CD4-positive, alpha-beta T cell treated with Interleukin-21 for 1 hour (primary cell): ENCODE measurements at places on chromosomes 3 and 15.

DNA sequence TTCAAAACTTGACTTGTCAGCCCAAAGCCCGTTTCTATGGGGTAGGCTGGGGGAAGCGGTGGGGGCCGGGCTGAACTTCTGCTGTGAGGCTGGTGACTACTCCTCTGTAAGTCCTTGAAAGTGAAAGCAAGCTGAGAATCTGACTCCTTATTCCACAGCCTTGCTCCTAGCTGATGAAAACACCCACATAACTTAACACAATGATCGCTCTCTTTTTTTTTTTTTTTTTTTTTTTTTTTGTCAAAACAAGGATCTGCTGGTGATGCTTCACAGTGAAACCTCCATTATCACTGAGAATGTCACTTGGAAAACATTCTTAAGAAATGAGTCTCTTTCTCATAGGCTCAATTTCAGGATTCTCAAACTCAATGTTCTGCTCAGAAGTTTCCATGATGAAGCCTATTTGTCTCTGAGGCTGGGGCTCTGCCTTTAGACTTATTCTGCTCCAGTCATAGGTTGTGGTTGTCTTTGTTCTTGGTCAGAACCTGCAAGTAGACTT is 31.4 kb upstream of the TKT start:
- no peak for DNase-seq

GRCh38 chr15:60509470-60509869 is 30.5 kb upstream of the ICE2 start:
- no peak for DNase-seq

- peak; percentile 65 for DNase-seq
Observed at GRCh38 chr3:27134171-27134796, 234.9 kb downstream of the NEK10 start.

DNA sequence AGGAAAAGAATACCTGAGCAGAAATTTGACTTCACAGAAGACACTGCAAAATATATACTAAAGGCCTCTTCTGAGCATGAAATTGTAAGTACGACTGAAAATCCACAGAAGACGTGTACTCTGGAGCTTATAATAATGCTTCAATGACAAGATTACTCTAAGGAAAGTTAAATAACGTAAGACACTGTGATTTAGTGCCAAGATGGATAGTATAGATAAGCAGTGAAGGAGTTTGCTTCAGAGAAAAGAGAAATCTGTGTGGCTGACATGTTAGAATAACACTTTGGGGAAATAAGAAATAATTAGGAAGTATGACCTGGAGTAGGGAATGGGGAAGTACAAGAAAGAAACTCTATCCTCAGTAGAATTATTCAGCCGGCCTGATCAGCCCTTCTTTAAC is 28.9 kb downstream of the ALDH1A2 start:
- no peak for DNase-seq

DNA sequence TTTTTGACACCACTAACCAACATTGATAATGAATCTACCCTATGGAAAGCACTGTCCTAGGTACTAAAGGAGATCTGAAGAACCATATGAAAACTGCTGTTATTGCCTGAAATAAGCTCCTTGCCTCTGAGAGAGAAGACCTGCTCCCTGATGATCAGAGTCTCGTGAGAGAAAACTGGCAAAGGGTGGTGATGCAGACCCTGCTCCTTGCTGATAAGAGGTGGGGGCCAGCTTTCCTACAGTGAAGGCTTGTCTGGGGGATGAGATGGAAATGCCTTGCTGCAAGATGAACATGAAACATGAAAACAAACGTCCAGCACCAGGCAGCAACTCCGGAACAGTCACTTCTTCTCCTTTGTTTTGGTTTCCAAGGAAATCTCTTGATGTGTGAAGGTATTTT is 31.9 kb downstream of the RASGRP1 start:
- no peak for DNase-seq

DNA sequence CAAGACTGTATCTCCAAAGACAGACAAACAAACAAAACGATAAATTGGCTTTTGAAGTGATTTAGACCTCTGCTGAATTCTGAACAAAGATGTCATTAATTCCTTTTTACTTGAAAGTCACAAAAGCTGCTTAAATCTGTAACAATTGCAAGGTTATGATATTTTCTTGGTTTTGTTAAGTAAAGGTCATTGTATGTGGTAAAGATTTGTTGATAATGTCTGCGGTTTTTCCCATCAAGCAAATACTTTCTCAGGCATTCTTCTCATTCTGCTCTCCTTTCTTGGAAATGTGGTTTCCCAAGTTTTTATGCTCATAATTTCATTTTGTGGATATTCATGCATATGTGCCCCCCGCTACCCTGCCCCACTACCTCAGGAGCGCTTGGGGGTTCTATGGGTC is 116.5 kb downstream of the SLMAP start:
- DNase-seq, result no peak

DNA sequence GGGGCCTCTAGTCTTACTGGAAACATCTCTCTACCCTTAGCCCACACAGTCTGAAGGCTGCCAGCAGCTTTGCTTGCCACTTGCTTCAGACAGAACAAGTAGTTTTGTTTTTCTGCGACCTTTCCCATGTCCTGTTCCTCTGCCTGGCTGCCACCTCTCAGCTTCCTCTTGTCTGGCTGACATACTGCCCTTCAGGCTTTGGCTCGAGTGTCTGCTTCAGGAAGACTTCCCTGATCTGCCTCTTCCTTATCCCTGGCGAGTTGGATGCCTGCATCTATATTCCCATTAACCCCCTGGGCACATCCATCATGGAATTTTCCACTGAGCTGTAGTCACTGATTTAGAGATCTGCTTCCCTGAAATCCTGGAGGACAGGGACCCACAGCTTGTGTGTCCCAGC is 25.1 kb upstream of the CPNE9 start:
- no peak for DNase-seq

GRCh38 chr3:122934251-122934650 is 93.3 kb downstream of the SEMA5B start:
- DNase-seq, result no peak

GRCh38 chr15:49361370-49361769 is 61.7 kb upstream of the FGF7 start:
- no peak for DNase-seq

DNA sequence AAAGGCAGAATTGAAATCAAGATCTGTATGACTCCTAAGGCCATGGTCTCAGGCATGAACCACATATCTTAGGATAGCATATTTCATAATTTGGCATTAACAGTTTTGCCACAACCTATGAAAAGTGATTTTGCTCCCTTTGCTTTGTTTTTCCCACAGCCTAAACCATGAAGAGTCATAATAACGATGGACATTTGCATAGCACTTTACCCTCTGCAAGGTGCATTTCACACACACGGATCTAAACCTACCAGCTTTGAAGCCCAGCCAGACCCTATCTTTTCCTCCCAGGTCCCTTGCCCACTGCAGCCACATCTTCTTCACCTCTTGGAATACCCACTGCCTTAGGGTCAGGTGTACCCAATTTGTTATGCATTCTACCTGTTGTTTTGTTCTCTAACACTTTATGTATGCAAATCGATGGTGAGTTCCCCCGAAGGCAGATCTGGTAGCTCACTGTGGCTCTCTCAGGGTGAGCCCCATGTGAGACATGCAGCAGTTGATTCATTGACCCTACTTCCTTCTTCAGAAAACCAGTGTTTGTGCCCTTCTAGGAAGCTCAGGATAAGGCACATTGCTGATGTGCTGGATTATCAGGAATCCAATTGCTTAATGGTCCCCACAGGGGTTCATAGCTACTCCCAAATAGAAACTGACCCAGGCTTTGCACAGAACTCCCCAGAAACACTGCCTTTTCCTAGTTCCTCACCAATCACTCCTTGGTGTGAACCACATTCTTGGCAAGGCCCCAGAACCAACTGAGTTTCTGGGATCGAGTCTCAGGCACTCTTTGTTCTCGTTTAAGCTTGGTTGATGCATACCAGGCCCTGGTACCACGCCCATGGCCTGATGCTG is 8.7 kb downstream of the ARHGAP31 start:
- DNase-seq, result no peak

GRCh38 chr3:151327571-151328198 is 1.7 kb downstream of the P2RY13 start:
- no peak for DNase-seq

GRCh38 chr15:96893159-96893906 is 562.8 kb downstream of the NR2F2 start:
- no peak for DNase-seq

DNA sequence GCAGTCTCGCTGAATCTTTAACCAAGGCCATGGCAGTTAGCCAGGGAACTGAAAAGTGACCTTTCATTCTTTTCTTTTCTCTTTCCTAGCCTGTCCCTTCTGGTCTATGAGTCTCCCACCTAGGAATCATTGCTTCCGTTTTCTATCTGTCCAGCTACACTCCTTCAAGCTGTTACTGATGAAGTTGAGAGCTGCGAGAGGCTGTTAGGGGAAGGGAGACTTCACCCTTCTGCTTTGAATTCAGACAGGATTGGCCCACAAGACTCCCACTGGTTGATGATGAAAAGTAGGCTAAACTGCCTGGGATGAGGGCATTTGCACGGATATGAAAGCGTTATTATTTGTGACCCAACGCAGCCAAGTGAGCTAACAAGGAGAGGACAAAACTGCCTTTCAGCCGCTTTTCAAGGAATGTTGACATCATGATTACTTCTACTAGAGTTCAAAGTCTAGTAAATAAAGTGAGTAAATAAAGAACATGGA is 30.2 kb downstream of the EIF4E3 start:
- no peak for DNase-seq

DNA sequence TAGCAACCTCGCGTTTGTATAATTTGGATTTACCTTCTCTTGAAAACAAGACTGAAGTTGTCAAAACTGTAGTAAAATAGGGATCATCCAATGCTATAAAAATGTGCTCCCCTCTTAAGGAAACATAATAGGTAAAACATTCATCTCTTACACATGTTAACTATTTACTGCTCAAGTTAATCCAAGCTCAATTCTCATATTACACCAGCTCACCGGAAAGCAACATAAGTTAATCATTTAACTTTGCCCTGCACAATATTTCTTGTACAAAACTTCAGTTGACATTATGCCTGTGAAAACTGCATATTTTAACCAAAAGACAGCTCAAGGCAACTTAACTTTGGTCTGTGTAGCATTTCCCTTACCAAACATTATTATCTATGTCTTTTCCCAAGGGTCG is 634.2 kb downstream of the NAALADL2 start:
- DNase-seq, result no peak

DNA sequence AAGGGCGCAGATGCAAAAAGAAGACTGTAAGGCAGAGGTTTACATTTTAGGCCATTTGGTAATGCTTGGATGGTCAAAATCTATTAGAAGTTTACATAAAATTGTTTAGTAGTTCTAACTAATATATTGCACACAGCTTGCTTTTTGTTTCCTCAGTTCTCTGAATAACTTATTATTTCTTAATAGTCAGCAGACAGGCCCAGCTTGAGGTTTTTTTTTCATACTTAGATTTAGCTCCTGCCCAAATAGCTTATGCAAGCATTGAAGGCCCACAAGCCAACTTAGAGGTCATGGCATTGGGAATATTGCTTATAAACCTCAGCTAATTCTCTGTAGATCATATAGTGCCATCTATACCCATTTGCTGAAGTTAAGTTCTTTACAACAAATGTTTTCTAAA is 172.5 kb downstream of the RAP2B start:
- no peak for DNase-seq

- no peak for DNase-seq
Observed at GRCh38 chr3:104632521-104632920, 734.2 kb upstream of the ALCAM start.

- no peak for DNase-seq
Observed at GRCh38 chr3:145698250-145698649, 462.7 kb downstream of the PLOD2 start.
